ENCODE measurements at places on chromosomes 6 and 20. TPM values are rescaled to one million over a fixed set of nuclear protein-coding genes. Genes with fewer than 3 reads are reported as not detected.

CDH26 gene
- total RNA-seq, result 2.4 TPM

TBX18 gene
- total RNA-seq, result not detected

NEDD9 gene
- 36.4 TPM for total RNA-seq

TINAG gene
- total RNA-seq, result not detected

LY6G5C gene
- 2.3 TPM for total RNA-seq

RNF39 gene
- not detected for total RNA-seq

NRSN1 gene
- not detected for total RNA-seq

VGLL2 gene
- total RNA-seq, result not detected

NOP56 gene
- total RNA-seq, result 263 TPM

RBBP8NL gene
- total RNA-seq, result not detected

KIAA1755 gene
- total RNA-seq, result not detected

UTRN gene
- total RNA-seq, result 76.4 TPM

DNA sequence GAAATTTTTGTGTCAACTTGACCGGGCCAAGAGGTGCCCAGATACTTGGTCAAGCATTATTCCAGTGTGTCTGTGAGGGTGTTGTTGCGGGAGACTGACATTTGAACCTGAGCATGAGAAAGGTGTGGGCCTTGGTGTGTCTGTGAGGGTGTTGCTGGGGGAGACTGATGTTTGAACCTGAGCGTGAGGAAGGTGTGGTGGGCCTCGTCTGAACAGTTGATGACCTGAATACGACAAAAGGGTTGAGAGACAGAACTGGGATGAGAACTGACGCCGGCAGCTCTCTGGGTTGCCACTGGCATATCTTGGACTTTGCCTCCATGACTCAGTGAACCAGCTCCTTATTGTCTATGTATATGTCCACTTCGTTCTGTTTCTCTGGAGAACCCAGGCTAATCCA is 240.5 kb downstream of the ERMARD start:
- H3K27me3 ChIP-seq, result peaks cover 20% of the 10 kb centered on the region
- no peak overlapping the region for H3K4me3 ChIP-seq
- no peak for DNase-seq
- H3K27ac ChIP-seq, result no peak overlapping the region
- H3K36me3 ChIP-seq, result no peaks in the 10 kb centered on the region
- H3K4me1 ChIP-seq, result peaks cover 37% of the 10 kb centered on the region

DNA sequence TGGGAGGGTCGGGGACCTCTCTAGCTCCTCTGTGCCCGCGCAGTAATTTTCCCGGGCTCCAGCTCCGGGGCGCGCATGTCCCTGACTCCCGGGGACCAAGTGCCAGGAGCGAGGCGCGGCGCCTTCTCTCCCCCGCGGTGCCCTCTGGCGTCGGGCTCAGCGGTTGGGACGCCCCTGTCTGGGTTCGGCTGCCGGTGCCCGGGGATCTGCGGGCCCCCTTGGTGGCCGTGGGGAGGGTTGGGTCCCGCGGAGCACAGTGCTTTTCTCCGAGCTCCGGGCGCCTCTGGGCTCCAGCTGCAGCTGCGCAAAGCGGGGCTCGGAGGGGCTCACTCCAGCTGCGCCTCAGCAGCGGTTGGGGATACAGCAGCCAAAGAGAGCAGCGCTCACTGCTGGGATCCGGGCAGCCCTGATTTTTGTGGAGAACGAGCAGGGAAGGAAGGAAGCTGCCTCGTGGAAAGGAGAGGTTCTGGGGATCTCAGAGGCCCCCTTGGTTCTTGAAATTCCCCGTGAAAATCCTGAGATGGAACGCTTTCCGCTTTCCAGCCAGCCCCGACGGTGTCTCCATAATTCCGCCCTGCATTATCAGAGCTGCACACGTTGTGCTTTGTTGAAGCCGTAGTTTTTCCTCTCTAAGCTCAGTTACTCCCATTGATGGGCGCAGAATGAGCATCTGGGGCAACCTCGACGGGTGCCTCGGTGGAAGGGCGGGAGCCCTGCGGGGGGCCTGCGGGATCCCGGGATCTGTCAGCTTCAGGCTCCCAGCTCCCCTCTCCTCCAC is 861 bp downstream of the PPP1R14C start:
- no peak overlapping the region for H3K27ac ChIP-seq
- peaks cover 88% of the 10 kb centered on the region for H3K27me3 ChIP-seq
- no peak for DNase-seq
- no peaks in the 10 kb centered on the region for H3K36me3 ChIP-seq
- H3K4me1 ChIP-seq, result peaks cover 18% of the 10 kb centered on the region

GRCh38 chr6:52519618-52520017 is 57.2 kb downstream of the TRAM2 start:
- no peaks in the 10 kb centered on the region for H3K36me3 ChIP-seq
- H3K4me1 ChIP-seq, result peaks cover 31% of the 10 kb centered on the region
- DNase-seq, result no peak

DNA sequence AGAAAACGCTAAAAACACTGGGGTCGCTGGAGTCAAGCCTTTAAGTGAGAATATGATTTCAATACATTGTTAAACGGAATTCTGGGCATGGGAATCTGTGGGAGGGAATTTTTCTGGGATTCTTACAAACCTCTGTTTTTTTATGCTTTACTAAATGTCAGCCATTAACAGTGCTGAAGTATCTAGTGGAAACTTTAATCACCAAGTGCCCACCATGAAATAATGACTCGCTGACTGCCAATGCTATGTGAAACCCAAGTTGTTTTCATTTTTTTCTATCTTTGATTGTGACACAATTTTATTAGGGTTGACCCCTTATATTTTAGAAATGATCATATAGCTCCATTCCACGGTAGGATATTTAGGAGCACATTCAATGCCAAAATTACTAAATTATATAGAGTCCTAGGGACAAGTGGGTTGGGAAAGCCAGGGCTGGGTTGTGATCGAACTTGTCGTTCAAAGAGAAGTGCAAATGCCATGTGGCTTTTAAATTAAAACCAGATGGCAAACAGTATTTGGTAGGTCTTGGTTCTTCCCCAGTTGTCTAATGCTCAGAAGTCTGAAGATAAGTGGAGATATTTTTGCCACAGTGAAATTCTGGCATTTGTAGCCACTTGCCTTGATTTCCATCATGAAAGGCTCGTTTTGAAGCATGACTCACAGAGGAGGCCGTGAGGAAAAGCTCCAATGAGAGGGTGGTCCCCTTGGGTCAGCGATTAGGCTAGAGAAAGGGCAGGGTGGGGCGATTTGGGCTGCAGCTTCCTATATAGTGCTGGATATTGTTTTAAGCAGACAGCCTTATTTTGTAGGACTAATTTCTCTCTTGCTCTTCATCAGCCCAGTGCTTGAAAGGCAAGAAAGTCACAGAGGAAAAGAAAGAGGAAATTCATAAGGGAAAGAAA is 254.4 kb upstream of the JAG1 start:
- no peaks in the 10 kb centered on the region for H3K4me1 ChIP-seq
- no peak overlapping the region for H3K27ac ChIP-seq
- H3K36me3 ChIP-seq, result no peaks in the 10 kb centered on the region
- H3K4me3 ChIP-seq, result no peak overlapping the region

GRCh38 chr6:146803601-146804000 is 204.8 kb downstream of the ADGB start:
- H3K27me3 ChIP-seq, result peaks cover 20% of the 10 kb centered on the region
- H3K4me1 ChIP-seq, result peaks cover 4% of the 10 kb centered on the region
- no peaks in the 10 kb centered on the region for H3K36me3 ChIP-seq
- DNase-seq, result no peak
- peak overlapping the region; percentile 23 for H3K4me3 ChIP-seq

DNA sequence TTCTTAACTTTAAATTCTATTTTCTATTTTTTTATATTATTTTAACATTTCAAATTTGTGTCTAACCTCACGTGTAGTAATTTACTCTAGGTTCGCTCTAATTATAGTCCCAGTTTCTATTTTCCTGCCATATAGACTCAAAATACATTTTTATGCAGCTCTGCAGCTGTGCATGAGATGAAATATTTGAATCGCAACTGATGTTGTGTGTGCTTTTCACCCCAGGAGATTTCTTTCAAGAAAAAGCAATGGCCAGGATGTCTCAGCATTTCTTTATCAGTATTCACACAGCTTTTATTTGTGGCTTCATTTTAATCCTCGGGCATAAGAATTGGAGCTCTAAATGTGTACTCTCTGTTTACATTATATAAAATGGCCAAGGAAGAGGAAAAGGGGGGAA is 157.6 kb downstream of the HDGFL1 start:
- H3K27me3 ChIP-seq, result no peaks in the 10 kb centered on the region
- no peak overlapping the region for H3K4me3 ChIP-seq
- H3K4me1 ChIP-seq, result no peaks in the 10 kb centered on the region
- no peak overlapping the region for H3K27ac ChIP-seq

DNA sequence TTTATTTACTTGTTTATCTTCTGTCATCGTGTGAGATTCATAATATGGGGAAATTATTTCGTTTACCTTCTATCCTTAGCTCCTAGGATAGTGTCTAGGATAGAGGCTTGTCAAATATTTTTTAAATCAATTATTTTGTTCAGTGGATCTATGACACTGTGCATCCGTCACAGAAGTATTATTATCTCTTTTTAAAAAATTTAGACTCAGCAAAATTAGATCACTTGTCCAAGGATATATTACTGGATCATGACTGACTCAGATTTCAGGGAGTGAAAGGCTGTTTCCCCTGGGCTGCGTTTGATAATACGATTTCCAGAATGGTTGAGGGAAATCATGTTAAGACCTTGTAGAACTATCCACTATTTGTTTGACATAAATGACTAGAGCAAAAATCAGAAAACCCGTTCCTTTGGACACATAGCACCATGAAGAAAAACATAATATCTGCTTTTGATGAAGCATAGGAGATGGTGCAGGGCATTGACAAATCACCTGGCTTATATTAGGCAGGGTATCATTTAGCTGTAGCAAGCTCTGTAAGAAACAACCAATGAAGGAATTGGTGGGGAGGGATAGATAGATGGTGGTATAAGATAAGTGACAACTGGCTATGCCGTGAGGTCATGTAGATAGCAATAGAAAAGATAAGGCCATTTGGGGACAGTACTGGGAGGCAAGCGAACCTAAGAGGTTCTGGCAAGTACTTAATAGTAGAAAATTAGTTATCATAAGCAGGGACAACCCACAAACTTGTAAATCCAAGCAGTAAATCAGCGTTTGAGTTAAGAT is 465.2 kb upstream of the MAN1A1 start:
- no peak overlapping the region for H3K27ac ChIP-seq
- H3K4me3 ChIP-seq, result no peak overlapping the region
- no peaks in the 10 kb centered on the region for H3K27me3 ChIP-seq
- no peak for DNase-seq

- peaks cover 6% of the 10 kb centered on the region for H3K27me3 ChIP-seq
- peak; percentile 2 for DNase-seq
- H3K4me1 ChIP-seq, result no peaks in the 10 kb centered on the region
- H3K36me3 ChIP-seq, result no peaks in the 10 kb centered on the region
These were observed 1055.1 kb upstream of the GJE1 start for GRCh38 chr6:141077355-141078333.

DNA sequence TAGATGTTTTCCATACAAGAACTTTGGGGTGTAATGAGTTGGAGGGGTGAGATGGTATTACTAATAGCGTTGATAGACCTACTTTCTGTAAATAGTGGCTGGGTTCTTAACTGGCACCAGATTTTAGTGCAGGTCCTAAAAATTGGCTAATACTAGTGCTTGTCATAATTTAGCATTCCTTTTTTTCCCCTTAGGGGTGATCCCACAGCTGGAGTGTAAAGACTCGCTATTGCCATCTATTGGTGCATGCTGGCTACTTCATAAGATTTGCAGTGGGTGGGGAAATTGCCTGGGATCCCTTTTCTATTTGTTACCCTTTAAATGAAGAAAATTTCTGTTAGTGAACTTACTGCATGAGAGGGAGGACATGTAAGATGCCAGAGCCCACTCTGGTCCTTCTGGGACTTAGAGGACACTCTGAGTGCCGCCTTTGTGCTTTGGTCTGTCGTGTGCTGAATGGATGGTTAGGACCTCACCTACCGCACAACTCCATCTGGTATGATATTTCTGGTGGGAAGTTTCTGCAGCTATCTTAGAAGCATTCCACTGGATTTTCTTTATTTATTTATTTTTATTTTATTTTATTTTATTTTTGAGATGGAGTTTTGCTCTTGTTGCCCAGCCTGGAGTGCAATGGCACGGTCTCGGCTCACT is 195.5 kb downstream of the JARID2 start:
- H3K27me3 ChIP-seq, result no peaks in the 10 kb centered on the region
- no peaks in the 10 kb centered on the region for H3K36me3 ChIP-seq
- H3K4me3 ChIP-seq, result no peak overlapping the region
- peak; percentile 24 for DNase-seq
- no peak overlapping the region for H3K27ac ChIP-seq
- H3K4me1 ChIP-seq, result peaks cover 79% of the 10 kb centered on the region

DNA sequence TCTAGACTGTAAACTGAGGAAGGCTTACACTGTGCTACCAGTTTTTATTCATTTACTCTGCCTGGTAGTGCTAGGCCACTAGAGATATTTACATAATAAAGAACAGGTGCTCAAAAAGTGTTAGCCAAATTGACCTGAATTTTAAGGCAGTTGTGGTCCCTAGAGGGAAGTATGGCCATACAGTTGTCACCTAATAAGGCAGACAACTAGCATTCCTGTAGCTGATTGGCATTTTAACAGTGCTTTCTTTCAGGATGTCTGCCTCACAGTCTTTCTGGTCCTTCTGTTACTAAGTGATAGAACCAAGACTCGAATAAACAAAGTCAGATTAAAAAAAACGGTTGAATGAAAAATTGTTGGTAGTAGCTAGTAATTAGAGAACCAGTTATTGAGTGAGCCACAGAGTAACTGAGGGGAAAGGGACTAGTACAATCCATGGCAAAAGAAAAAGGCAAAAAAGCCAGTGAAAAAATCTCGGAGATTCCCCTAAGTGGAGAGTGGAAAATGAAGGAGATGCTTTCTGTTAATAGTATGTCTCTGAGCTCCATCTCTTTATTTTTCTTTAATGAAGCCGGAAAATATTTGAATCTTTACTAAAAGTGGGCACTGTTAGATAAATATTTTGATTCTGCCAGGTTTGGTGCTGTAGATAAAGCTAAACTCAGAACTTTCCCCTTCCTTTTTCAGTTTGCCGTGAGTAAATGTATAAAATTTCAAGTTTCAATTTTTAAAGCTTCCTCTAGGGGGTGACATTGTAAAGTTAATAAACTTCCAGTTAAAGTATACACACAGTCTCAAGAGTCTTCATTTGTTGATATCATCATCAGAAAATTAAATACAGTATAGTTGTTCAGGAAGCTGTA is 9.1 kb downstream of the VTA1 start:
- H3K4me3 ChIP-seq, result peak overlapping the region; percentile 69
- peak overlapping the region; percentile 8 for H3K27ac ChIP-seq
- no peak for DNase-seq
- H3K36me3 ChIP-seq, result no peaks in the 10 kb centered on the region
- peaks cover 37% of the 10 kb centered on the region for H3K4me1 ChIP-seq
- H3K27me3 ChIP-seq, result no peaks in the 10 kb centered on the region

DNA sequence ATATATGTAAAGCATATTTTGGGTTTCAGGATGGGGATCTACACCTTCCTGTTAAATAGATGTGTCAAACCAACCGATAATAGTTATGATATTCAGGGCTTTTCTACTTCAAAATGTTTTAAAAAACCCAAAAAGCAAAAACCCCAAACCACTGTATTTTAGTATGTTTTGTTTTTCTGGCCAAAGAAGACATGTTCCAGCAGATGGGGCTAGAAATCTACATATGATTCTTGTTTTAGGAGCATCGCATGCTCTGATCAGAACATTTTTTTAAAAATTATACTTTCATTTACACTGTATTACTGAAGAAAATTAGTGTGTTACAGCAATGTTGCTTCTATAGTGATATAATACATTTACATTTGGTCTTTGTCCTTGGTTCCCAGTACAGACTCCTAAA is 11.0 kb downstream of the RMND1 start:
- H3K27ac ChIP-seq, result peak overlapping the region; percentile 63
- H3K4me3 ChIP-seq, result no peak overlapping the region
- H3K27me3 ChIP-seq, result no peaks in the 10 kb centered on the region

Measured in activated T-cell treated with anti-CD3 and anti-CD28 coated beads, Interleukin-2, amount 50 U/mL, for 72 hours (primary cell).